ENCODE measurements at places on chromosomes 3 and 15. TPM values are rescaled to one million over a fixed set of nuclear protein-coding genes. Genes with fewer than 3 reads are reported as not detected.

MED12L gene
- not detected for polyA plus RNA-seq

- no peak for DNase-seq
- H3K27me3 ChIP-seq: peaks cover 57% of the 10 kb centered on the region
- H3K27ac ChIP-seq: no peak overlapping the region
- H3K4me1 ChIP-seq: peaks cover 8% of the 10 kb centered on the region
Observed at GRCh38 chr15:75235760-75236729, 22.1 kb upstream of the GOLGA6C start.

PLS1 gene
- 0.47 TPM for polyA plus RNA-seq

DNA sequence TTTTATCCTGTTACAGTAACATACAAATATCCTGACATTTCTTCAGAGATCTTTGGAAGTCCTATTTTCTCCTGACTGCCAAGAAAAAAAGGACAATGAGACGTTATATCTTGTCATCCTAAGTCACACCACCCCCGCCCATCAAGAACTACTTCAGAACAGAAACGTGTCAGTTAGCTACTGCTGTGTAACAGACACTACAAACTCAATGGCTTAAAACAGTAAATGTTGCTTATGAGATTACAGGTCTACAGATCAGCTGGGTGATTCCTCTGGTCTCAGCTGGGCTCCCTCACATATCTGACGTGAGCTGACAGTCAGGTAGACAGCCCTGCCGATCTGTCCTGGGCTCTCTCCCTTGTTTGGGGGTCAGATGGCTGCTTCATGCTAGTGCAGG, 20.5 kb upstream of the CCDC174 start:
- H3K4me1 ChIP-seq: no peaks in the 10 kb centered on the region
- no peaks in the 10 kb centered on the region for H3K36me3 ChIP-seq
- no peak overlapping the region for H3K4me3 ChIP-seq

DNA sequence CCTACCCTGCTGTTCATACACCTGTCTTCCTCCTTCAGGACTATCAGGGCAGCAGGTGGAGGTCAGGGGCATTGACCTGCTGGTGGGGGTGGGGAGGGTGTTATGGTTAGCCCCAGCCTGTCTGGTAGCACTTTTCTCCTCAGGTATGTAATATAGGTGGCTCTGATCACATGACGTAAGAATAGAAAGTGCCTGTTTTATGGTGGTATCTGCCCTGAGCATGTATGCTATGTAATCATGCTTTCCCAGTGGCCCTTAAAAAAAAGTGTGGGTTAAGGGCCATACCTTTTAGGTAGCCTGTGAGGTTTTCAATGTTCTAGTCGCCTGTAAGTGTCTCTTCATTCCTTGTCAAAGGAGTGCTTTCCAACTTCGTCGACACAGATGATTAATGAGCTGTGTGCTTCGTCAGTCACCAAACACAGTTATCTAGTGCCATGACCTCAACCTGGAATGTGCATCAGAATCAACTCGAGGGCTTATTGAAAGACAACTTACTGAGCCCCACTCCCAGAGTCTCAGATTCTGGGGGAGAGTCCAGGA, 86.3 kb downstream of the KLHL25 start:
- DNase-seq: no peak
- H3K4me1 ChIP-seq: peaks cover 46% of the 10 kb centered on the region
- peak overlapping the region; percentile 75 for H3K4me3 ChIP-seq
- H3K36me3 ChIP-seq: peaks cover 6% of the 10 kb centered on the region
- H3K27ac ChIP-seq: peak overlapping the region; percentile 99

Data from naive B cell (primary cell).